ENCODE measurements at places on chromosomes 3 and 15. TPM values are rescaled to one million over a fixed set of nuclear protein-coding genes. Genes with fewer than 3 reads are reported as not detected.
A peak's percentile ranks its signal among the peaks of the same experiment; 100 is the strongest.

DNA sequence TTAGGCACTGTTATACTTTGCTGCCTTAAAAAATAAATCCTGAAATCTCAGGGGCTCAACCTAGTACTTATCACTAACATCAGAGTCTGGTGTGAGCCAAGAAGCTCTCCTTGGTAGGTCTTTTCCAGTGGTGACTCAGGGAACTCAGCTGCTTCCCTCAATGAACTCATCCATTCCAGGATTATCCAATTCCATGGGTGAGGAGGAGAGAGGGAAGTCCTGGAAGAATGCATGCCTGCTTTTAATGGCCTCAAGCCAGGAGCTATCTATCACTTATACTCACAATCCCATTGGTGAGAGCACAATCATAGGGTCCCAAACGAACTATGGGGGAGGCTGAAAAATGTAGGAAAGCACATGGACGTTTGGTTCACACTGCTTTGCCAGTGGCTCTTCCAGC, 113.6 kb downstream of the POLR2M start:
- DNase-seq = no peak

- no peak for DNase-seq
Measured at GRCh38 chr3:32956750-32957570, 5.5 kb downstream of the CCR4 start.

DNA sequence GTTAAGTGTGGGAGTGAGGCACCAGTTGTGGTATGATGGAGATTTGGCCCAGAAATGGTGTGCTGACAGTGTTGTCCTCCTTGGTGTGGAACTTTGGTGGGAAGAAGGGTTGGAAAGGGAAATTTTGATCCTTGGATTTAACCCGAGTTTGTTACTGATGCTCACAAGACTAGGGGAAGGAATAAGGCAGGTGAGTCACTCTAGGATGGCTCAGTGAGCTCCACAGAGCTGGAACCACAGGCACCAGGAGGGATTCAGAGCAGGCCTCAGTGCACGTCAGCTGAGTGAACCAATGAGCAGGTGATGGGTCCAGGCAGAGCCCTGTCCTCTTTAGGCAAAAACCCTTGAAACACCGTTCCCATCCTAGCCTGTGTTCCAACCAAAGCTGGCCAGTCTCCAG, 11.4 kb downstream of the CHRD start:
- no peak for DNase-seq

DNA sequence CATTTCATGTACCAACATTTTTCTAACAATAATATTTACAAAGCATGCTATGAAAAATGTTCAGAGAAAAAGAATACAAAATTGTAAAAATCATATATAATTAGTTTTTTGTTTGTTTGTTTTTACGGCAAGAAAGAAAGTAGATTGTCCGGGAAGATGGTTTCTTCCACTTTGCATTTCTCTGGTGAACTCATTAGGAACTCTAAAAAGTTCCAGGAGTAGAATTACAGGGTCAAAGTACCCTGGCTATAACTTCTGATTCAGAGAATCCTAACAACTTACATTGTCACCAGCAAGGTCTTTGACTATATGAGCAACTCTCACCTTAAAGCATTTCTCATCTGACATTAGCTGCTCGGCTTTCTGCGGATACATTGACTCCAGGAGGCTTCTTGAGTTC, 196.7 kb downstream of the PDE8A start:
- no peak for DNase-seq

DNA sequence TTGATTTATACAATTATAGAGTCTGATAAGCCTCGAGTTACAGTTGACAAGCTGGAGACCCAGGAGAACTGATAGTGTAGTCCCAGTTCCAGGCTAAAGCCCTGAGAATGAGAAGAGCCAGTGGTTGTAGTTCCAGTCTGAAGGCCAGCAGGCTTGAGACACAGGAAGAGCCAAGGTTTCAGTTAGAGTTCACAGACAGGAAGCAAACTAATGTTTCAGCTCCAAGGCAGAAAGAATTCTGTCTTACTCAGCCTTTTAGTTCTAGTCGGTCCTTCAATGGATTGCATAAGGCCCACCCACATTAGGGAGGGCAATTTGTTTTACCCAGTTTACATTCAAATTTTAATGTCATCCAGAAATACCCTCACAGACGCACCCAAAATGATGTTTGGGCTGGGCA, 102.7 kb downstream of the CDIN1 start:
- no peak for DNase-seq

DNA sequence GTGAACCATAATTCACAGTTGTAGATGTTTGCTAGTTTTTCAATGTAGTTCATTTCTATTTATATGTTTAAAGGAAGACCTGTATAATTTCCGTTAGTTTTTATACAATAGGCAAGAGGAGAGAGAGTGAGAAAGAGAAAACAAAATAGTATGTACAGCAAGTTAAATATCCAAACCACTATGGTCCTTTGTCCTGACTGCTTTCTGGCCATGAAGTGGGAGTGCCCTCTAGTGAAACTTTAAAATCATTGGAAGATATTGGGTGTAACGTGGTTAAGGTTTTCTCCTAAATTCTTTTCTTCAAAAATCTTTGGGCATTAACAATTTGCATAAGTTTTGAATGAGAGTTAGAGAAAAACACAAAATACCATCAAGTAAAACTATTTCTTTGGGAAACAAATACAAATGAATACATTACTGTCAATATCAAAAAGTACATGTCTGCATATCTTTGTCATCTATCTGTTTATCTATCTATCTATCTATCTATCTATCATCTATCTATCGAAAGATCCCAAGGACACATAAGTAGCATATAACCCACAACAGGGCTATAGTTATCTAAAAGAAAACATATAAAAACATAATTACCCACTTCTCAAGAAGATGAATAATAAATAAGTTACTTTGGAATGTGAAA, 534.6 kb upstream of the ATP11B start:
- peak; percentile 28 for DNase-seq

GRCh38 chr15:22954798-22955543, 25.2 kb downstream of the CYFIP1 start:
- DNase-seq = no peak

- no peak for DNase-seq
Measured at GRCh38 chr3:100027321-100027720, 87.0 kb downstream of the FILIP1L start.

- DNase-seq = no peak
Measured at GRCh38 chr3:20589275-20589674, 403.3 kb upstream of the SGO1 start.

DNA sequence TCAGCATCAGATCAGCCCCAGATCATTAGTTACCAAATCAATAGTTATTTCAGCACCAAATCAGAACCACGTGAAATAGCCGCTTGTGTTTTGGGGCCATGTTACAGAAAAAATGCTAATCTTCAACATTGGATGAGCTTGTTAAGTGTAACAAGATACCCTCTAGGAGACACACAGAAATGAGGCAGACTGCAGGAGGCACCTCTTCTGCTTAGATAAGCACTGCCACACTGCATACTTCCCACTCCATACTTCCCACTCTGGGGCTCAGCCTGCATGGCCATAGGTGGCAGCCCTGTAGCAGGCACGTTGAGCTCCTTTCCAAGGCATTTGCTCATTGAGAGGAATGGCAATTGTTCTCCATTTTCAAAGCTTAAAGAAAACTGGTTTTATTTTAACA, 73.3 kb downstream of the CHCHD6 start:
- no peak for DNase-seq

GRCh38 chr3:136114421-136114820, 81.7 kb downstream of the MSL2 start:
- no peak for DNase-seq

GRCh38 chr3:193829781-193830180, 236.8 kb downstream of the OPA1 start:
- DNase-seq = no peak

DNA sequence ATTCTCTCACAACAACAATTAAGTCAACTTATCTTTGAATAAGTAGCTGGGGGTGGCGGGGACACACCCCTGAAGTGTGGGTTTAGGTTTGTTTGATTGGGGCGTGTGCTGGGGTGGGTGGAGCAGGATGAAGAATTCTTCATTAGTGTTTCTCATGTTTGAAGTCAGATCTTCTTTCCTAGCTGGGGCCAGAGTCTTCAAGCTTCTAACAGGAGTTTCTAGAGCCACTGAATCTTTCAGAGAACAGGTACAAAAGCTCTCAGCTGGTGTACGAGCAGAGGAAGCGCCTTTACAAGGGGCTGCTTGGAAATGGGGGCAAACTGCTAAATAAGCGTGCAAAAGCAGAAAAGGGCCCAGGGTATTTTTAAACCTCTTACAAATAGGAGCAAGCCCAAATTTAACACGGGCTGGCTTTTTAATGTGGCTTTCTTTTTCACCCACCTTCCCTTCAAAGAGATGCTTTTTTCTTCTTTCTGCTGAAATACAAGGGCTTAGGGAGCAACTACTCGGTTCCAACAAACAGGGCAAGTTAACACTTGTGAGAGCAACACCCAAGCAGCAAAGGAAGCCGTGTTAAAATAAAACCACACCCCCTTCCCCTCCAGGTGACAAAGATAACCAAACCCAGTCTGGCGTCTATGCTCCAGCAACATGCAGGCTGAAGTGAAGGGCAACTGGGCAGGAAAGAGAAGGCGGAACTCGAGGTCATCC, 86.9 kb upstream of the RASGRP1 start:
- no peak for DNase-seq

DNA sequence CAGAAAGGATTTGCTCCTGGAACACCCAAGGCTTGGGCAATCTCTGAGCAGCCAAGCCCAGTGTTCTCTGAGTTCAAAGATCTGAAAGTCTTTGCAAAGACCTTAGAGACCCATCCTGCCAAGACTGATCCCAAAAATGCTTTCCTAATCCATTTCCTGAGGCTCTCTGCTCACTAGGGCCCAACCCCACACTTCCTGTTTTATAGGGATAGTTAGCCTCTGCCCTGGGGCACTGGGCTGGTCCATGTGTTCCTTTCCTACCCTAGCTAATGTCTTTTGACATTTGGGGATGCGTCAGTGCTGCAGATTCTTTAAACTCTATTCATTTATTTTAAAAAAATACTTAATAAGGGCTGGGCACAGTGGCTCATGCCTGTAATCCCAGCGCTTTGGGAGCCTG, 372.7 kb downstream of the ROBO2 start:
- DNase-seq = no peak

- no peak for DNase-seq
Measured at GRCh38 chr3:177676148-177676547, 478.9 kb upstream of the TBL1XR1 start.

- DNase-seq = no peak
Measured at GRCh38 chr3:177835008-177835407, 637.7 kb upstream of the TBL1XR1 start.

GRCh38 chr3:31166249-31166885, 271.9 kb upstream of the GADL1 start:
- no peak for DNase-seq

- no peak for DNase-seq
Measured at GRCh38 chr3:48275287-48276027, 34.6 kb downstream of the ZNF589 start.

KLF15 gene
- 11.9 TPM for polyA plus RNA-seq

SAMMSON gene
- not detected for polyA plus RNA-seq

DNAH12 gene
- 1.7 TPM for polyA plus RNA-seq

NTRK3 gene
- 19.2 TPM for polyA plus RNA-seq

PLA1A gene
- 7.4 TPM for polyA plus RNA-seq

ADAMTS7 gene
- 35.7 TPM for polyA plus RNA-seq

HRG gene
- polyA plus RNA-seq = 2.9 TPM

ARPP21 gene
- polyA plus RNA-seq = 1.6 TPM

MOBP gene
- polyA plus RNA-seq = 0.17 TPM

CCR8 gene
- polyA plus RNA-seq = not detected

CCR2 gene
- polyA plus RNA-seq = 0.73 TPM

ALPK3 gene
- 18.0 TPM for polyA plus RNA-seq
